ENCODE measurements at places on chromosomes 4 and X.
A peak's percentile ranks its signal among the peaks of the same experiment; 100 is the strongest.

- H3K4me1 ChIP-seq: peaks cover 8% of the 10 kb centered on the region
- no peaks in the 10 kb centered on the region for H3K36me3 ChIP-seq
- H3K27ac ChIP-seq: no peak overlapping the region
- no peak overlapping the region for H3K4me3 ChIP-seq
- H3K27me3 ChIP-seq: no peaks in the 10 kb centered on the region
Measured at GRCh38 chr4:81663368-81663767, 191.7 kb upstream of the RASGEF1B start.

GRCh38 chr4:102531462-102531861, 30.3 kb downstream of the NFKB1 start:
- H3K27me3 ChIP-seq: no peaks in the 10 kb centered on the region
- no peaks in the 10 kb centered on the region for H3K4me1 ChIP-seq
- no peak for DNase-seq
- H3K27ac ChIP-seq: no peak overlapping the region
- no peak overlapping the region for H3K4me3 ChIP-seq

- peaks cover 9% of the 10 kb centered on the region for H3K4me1 ChIP-seq
- H3K4me3 ChIP-seq: no peak overlapping the region
- no peak overlapping the region for H3K27ac ChIP-seq
- H3K36me3 ChIP-seq: peaks cover 5% of the 10 kb centered on the region
Measured at GRCh38 chr4:53599632-53600031, 8.3 kb upstream of the LNX1 start.

DNA sequence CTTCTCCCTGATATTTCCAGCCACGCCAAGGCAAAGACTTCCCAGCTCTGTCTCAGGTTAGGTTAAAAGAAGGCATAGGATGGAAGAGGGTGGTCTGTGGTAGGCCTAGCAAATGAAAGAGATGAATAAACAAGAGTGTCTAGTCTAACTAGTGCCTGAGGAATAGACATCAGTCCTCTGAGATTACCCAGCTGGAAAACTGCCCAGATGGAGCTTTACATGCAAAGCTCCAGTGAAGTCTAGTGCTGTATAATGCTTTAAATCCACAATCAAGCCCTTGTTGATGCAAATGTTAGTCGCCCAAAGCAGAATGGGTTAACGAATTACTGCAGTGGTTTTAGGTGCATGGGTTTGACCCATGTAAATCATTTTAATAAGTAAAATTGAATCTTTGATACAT, 24.8 kb upstream of the GUCY1B1 start:
- H3K27ac ChIP-seq: no peak overlapping the region
- no peaks in the 10 kb centered on the region for H3K27me3 ChIP-seq

DNA sequence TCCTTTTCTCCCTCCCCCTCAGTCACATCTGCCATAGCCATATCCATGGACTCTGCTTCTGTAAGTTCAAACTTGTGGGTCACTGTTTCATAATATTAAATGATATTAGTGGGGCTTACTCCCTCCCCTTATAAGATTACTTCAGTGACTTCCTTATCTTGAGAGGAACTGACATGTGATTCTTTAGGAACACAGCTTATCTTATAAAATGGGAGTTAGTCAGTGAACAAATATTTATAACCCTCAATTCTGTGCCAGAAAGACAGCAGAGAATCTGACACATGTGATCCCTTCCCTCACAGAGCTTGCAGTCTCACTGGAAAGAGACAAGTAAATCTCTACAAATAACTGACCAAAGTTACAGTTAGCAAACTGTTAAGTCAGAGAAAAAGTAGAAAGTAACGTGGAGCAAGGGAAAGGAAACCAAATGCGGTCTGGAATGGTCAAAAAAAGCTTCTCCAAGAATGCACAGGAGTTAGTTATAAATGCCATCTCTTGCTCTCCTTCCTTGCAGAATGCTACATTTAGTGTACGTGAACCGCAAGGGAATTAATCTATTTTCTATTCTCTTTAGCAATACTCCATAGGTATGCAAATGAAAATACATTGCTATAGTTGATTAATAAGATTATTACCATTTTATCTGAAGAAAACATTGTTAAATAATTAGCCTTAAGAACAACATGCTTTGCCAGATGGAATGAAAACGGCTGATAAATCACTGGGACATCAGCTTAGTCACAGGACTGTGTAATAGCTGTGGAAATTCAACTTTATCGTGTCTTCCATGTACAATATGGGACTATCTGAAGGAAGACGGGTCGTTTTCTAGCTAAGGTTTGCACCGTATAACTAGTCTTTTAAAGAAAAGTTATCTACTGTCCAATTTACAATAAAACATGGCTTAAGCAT, 29.0 kb downstream of the SGMS2 start:
- no peak for DNase-seq
- H3K27ac ChIP-seq: peak overlapping the region; percentile 68
- peaks cover 26% of the 10 kb centered on the region for H3K4me1 ChIP-seq
- H3K27me3 ChIP-seq: no peaks in the 10 kb centered on the region
- H3K36me3 ChIP-seq: peaks cover 5% of the 10 kb centered on the region
- no peak overlapping the region for H3K4me3 ChIP-seq

- no peak overlapping the region for H3K4me3 ChIP-seq
- no peak overlapping the region for H3K27ac ChIP-seq
- H3K4me1 ChIP-seq: no peaks in the 10 kb centered on the region
- no peaks in the 10 kb centered on the region for H3K36me3 ChIP-seq
Measured at GRCh38 chr4:5545271-5545670, 163.1 kb downstream of the EVC2 start.

GRCh38 chrX:101022020-101022419, 29.9 kb downstream of the TRMT2B start:
- H3K27ac ChIP-seq: no peak overlapping the region
- no peaks in the 10 kb centered on the region for H3K4me1 ChIP-seq
- no peaks in the 10 kb centered on the region for H3K27me3 ChIP-seq

DNA sequence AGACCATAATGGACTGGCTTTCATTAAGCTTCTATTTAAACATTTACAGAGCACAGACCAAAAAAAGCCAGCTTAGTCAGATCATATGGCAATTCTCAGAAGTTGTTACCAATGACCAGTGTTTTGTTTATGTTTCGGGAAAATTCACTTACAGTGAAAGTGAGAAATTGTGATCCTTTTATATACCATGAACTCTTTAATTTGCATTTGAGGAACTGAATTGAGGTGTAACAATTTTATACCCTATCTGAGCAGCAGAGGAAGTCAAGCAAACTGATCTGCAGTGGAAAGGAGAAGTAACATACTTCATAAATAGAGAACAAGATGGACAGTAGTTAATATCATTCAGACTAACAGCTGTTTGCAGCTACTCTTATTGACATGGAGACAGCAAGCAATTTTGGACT, 97.1 kb downstream of the TMA16 start:
- H3K36me3 ChIP-seq: no peaks in the 10 kb centered on the region
- H3K4me1 ChIP-seq: no peaks in the 10 kb centered on the region
- no peaks in the 10 kb centered on the region for H3K27me3 ChIP-seq

- H3K36me3 ChIP-seq: no peaks in the 10 kb centered on the region
- DNase-seq: no peak
- H3K4me1 ChIP-seq: peaks cover 33% of the 10 kb centered on the region
- no peak overlapping the region for H3K4me3 ChIP-seq
- H3K27me3 ChIP-seq: peaks cover 30% of the 10 kb centered on the region
Measured at GRCh38 chrX:39157796-39158195, 356.5 kb downstream of the MID1IP1 start.

- no peaks in the 10 kb centered on the region for H3K27me3 ChIP-seq
- H3K4me1 ChIP-seq: no peaks in the 10 kb centered on the region
- H3K36me3 ChIP-seq: no peaks in the 10 kb centered on the region
- no peak overlapping the region for H3K4me3 ChIP-seq
Measured at GRCh38 chr4:14299166-14299565, 671.6 kb upstream of the BOD1L1 start.

- H3K4me3 ChIP-seq: no peak overlapping the region
- H3K4me1 ChIP-seq: peaks cover 41% of the 10 kb centered on the region
- no peak overlapping the region for H3K27ac ChIP-seq
- peaks cover 8% of the 10 kb centered on the region for H3K36me3 ChIP-seq
Measured at GRCh38 chr4:160835789-160836188, 1328.0 kb downstream of the FSTL5 start.

GRCh38 chr4:76365636-76366035, 55.3 kb downstream of the CCDC158 start:
- no peaks in the 10 kb centered on the region for H3K36me3 ChIP-seq
- H3K4me3 ChIP-seq: no peak overlapping the region
- DNase-seq: no peak
- H3K27me3 ChIP-seq: no peaks in the 10 kb centered on the region
- H3K4me1 ChIP-seq: no peaks in the 10 kb centered on the region
- H3K27ac ChIP-seq: no peak overlapping the region

GRCh38 chr4:125836597-125837195, 521.9 kb downstream of the FAT4 start:
- no peaks in the 10 kb centered on the region for H3K4me1 ChIP-seq
- H3K27ac ChIP-seq: no peak overlapping the region
- no peak overlapping the region for H3K4me3 ChIP-seq
- DNase-seq: no peak

GRCh38 chr4:48130100-48130499, 4.0 kb downstream of the TXK start:
- no peaks in the 10 kb centered on the region for H3K27me3 ChIP-seq
- no peaks in the 10 kb centered on the region for H3K36me3 ChIP-seq
- H3K27ac ChIP-seq: peak overlapping the region; percentile 27
- H3K4me3 ChIP-seq: no peak overlapping the region

- H3K4me3 ChIP-seq: no peak overlapping the region
- H3K27ac ChIP-seq: no peak overlapping the region
- no peak for DNase-seq
- H3K4me1 ChIP-seq: no peaks in the 10 kb centered on the region
Measured at GRCh38 chr4:188459381-188459780, 320.1 kb downstream of the TRIML1 start.

DNA sequence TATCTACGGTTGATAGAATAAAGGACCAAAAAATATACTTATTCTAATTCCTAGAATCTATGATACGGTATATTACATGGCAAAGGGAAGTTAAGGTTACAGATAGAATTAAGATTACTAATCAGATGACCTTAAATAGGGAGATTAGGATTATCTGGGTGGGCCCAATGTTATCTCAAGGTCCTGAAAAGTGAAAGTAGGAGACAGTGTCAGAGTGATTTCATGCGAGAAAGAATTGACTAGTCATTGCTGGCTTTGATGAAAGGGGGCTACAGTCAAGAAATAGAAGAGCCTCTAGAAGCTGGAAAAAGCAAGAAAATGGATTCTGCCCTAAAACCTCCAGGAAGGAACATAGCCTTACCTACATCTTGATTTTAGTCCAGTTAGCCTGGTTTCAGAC, 176.9 kb upstream of the PPP1R2C start:
- H3K4me1 ChIP-seq: no peaks in the 10 kb centered on the region
- H3K27me3 ChIP-seq: no peaks in the 10 kb centered on the region
- no peaks in the 10 kb centered on the region for H3K36me3 ChIP-seq

- peaks cover 50% of the 10 kb centered on the region for H3K36me3 ChIP-seq
- no peaks in the 10 kb centered on the region for H3K27me3 ChIP-seq
- peaks cover 13% of the 10 kb centered on the region for H3K4me1 ChIP-seq
- peak overlapping the region; percentile 29 for H3K27ac ChIP-seq
- DNase-seq: peak; percentile 53
Measured at GRCh38 chr4:73867783-73868182, 1.4 kb upstream of the CXCL1 start.

DNA sequence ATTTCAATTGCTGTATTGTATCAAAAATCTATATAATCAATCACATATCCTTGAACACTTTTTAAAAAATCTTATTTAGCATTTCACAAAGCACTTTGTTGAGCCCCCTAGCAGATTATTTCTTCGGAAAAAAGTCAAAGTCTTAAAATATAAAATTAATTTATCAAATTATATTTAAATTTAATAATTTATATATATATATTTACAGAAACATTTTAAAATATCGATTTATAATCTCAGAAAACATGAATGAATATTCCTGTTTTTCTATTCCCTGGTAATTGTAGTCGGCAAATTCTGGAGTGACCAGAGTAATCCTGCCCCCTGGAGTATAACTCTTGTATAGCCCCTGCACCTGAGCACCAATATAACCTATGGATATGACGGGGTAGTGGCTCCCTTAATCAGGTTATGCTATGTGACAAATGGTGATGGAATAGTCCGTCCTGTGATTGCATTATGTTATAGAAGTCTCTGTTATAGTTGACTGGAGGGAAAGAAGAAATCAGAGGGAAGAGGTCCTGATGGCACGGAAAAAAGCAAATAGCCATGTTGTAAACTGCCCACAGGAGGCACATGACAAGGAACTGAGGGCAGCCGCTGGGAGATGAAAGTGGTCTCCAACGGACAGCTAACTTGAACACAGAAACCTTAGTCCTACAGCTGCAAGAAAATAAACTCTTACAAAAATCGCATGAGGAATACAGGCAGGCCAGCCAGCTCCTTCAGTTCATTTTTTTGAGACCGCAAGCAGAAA, 1092.3 kb downstream of the ARAP2 start:
- no peaks in the 10 kb centered on the region for H3K36me3 ChIP-seq
- H3K4me3 ChIP-seq: no peak overlapping the region

DNA sequence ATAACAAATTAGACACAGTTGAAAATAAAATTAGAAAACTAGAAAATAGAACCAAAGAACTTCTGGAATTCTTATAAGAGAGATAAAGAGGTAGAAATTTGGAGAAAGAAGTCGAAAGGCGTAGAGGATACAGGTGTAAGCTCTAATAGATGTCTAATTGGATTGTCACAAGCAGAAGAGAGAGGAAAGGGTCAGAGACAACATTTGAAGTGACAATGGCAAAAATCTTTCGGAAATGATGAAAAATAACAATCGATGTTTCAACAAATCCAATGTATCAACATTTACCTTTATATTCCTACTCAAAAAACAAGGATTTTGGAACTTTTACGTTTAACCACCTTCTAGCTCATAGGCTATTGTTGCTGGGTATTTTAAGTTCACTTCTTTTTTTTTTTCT, 3.8 kb downstream of the CXCL8 start:
- peaks cover 32% of the 10 kb centered on the region for H3K36me3 ChIP-seq
- peak overlapping the region; percentile 54 for H3K27ac ChIP-seq
- peak overlapping the region; percentile 17 for H3K4me3 ChIP-seq
- H3K4me1 ChIP-seq: peaks cover 9% of the 10 kb centered on the region
- no peaks in the 10 kb centered on the region for H3K27me3 ChIP-seq

DNA sequence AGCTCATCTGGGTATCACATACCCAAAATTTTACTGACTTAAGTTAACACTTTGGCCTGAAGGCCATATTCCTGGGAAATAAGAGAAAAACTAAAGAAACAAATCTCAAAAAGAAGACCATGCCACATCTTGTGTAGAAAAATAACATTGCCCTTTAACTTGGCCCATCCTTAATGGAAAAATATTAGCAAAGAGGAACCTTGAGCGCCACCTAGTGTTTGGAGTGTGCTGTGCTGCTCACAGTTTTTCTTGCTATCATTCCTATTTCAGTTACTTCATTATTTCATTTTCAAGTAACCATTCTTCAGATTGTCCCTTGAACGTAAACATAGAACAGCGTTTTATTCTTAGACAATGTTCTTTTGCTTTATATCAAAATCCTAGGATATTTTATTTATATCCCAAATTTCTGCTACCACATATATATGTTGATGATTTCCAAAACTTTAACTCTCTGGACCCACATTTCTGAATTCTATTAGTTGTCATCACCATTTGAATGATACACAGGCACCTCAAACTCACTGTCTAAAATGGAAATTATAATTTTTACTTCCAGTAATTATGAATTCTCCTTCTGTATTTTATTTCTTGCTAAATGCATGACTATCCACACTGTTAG, 999.0 kb upstream of the ADGRL3 start:
- H3K4me3 ChIP-seq: no peak overlapping the region
- H3K4me1 ChIP-seq: no peaks in the 10 kb centered on the region
- peak; percentile 34 for DNase-seq
- no peaks in the 10 kb centered on the region for H3K36me3 ChIP-seq

GRCh38 chr4:105520819-105521790, 31.3 kb upstream of the ARHGEF38 start:
- H3K4me1 ChIP-seq: no peaks in the 10 kb centered on the region
- H3K36me3 ChIP-seq: no peaks in the 10 kb centered on the region
- H3K27ac ChIP-seq: no peak overlapping the region
- peak; percentile 55 for DNase-seq

Data from Calu3 (cell line).